Forelimb muscle (tissue), 1 donor: ENCODE measurements at places on chromosomes 2 and 18.

DNA sequence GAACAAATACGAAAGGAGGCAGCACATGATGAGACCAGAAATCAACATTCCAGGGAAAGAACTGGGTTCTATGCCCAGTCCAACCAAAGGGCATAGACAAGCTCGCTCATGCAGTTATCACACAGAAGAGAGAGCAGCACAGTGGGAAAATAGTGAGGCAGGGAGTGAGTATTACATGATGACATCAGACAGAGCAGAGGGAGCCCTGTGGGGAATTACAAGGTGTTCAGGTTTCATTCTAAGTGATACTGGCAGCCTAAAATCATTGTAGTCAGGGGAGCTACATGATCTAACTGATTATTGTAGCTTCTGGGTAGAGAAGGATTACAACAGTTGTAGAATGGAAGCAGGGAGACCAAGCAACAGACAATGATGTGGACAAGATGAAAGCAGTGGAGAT, 658.5 kb downstream of the ARHGAP15 start:
- DNase-seq: no peak

DNA sequence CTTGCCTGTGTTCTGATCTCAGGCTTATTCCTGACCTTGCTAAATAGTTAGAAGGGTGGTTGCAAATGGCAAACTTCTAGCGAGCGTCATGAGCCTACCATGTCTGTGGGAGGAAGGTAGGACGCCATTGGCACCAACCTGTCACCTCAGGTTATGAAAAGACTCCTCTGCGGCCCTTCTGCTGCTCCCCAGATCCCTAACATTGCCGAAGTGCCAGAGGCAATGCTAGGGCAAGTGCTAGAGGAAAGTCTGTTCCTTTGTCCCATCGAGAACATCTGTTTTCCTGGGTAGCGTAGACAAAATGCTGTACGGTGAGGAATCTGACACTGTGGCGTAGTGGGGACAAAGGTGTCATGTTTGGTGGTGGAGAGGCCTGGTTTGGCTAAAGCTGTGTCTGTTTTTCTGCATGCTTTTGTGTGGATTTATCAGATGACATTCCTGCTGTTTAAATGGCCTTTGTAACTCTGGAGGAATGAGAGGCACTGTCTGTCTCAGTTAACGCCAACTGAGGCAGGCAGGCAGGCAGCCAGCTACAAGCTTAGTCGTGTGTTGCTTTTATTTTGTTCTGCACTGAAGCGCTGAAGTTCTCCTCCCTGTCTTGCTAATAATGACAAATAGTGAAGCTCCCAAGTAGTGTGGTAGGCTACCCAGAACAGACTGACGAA, 94.1 kb downstream of the PRPF40A start:
- DNase-seq: no peak

DNA sequence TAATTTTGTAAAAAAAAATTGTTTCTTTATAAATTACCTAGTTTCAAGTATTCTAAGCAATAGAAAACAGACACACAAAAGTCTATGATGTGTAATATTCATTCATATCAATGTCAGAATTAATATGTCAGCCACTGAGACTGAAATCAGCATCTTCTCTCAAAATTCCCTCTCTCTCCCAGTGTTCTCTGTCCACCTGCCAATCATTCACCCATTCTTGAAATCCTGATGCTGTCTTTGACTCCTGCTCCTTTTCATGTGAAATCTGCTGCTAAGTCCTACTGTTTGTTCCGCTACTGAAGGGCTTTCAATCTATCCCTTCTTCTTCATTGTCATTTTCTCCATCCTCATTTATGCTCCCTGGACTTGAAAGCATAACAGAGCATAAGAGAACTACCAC, 257.9 kb downstream of the SATB2 start:
- no peak for DNase-seq

DNA sequence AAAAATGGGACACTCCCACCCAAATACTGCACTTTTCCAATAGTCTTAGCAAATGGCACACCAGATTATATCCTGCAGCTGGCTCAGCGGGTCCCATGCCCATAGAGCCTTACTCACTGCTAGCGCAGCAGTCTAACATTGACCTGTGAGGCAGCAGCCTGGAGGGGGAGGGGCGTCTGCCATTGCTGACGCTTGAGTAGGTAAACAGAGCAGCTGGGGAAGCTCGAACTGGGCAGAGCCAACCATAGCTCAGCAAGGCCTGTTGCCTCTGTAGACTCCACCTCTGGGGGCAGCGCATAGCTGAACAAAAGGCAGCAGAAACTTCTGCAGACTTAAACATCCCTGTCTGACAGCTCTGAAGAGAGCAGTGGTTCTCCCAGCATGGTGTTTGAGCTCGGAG, 110.4 kb downstream of the CTIF start:
- no peak for DNase-seq

DNA sequence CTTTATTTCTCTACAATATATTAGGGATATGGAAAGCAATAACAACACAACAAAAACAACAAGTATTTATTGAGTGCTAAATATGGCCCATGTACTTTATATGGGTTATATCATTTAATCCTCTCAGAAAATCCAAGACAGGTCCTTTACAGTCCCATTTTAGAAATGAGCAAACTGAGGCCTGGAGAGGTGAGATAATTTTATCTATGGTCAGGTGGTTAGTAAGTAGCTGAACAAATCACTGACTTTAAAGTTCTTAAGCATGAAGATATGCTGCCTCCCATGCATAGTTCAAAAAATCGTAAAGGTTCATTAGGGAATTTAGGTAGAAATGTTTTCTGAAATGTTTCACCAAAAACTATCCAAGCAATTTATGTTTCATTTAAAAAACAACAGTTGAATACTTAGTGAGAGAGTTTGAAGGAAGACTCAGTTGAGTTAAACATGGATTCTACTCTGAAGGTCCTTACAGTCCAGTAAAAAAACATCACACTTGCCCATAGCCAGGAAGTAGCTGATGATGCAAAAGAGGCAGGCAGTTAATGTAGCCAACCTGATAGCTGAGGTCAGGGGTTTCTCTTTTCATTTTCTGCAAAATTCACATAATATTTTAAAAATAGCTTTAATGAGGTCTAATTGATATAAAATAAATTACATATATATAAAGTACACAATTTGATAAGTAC, 7.6 kb upstream of the NFE2L2 start:
- no peak for DNase-seq

- DNase-seq: no peak
Observed at GRCh38 chr2:232927032-232927792, 57.1 kb downstream of the SNORC start.

DNA sequence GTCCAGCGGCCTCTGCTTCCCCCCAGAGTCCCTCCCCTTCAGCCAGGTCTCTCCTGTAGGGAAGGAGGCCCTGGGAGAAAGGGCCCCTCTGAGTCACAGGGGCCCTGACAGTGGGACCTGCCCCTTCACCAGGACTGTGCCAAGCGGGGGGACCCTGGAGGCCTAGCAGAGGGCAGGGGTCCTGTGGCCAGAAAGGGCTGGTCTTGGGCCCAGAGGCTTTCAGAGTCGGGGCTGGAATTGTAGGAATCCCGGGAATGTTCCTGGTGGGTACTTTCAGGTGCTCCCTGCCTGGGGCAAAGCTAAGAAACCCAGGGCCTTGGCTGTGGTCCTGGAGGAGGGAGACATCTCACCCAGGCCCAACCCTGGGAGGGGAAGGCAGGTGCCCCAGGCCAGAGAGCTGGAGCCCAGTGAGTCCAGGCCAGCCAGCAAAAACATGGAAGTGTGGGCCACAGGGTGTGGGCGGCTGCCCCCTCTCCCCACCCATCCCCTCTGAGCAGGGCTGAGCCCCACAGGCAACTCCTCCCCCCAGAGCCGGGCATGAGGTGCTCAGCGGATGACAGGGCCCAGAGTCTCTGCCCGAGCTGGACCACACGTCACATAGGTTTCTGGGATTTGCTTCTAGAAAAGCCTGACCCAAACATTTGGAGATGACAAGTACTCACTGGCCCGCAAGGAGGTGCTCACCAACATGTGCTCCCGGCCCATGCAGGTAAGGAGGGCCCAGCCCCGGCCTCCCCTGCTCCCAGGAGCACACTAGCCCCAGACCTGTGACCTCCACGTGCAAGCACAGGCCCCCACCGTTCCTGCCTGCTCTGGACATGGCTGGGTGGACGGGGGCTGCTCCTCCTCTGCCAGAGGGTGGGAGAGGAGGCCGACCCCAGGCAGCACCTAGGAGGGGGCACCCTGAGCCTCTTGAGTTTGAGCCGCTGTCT, 48.2 kb upstream of the ALPP start:
- DNase-seq: no peak

GRCh38 chr2:236012155-236012554, 156.0 kb downstream of the GBX2 start:
- no peak for DNase-seq

GRCh38 chr18:47050468-47050867, 15.0 kb upstream of the ELOA2 start:
- peak; percentile 22 for DNase-seq

DNA sequence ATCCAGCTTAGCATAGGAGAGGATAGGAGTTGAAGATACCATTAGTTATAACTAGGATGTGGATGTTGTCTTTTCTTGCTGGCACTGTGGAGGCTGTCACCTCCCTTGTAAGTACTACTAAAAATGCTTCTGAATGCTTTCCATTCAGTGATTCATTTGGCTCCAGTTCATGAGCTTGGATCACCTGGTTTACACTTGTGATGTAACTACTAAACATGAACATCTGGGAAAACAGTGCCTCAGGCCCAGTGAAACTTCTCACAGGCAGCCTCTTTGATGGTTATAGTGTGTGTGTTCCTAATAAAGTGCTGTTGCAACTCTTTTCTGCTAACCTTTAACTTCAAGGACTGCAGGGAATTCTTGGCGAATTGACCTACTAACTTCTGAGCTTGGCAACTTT, 13.0 kb upstream of the SLC9A2 start:
- no peak for DNase-seq

DNA sequence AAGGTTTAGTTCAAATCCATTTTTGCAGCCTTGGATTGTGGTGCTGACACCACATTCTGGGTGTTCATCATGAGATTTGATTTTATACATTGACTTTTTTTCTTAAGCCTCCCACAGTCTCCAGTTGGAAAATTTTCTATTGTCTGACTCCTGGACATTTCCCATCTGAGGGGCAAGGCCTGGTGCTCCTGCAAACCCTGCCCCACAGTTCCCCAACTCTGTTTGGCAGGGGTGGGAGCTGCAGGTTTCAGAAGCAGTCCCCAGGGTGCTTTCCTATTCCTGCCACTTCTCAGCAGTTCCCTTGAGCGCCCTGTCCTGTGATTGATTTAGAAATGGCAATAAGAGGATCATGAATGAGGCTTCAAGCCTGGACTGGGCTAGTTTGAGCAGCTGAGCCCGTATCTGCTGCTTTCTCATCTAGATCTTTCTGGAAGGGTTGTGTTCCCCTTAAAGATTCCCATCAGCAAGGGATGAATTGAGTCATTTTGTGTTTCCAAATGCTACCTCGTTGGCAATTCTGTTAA, 77.0 kb downstream of the CIB4 start:
- no peak for DNase-seq

- no peak for DNase-seq
Observed at GRCh38 chr2:38528008-38528442, 74.7 kb downstream of the HNRNPLL start.

GRCh38 chr18:36186461-36187192, 670 bp upstream of the MOCOS start:
- DNase-seq: no peak

- peak; percentile 68 for DNase-seq
Observed at GRCh38 chr2:86037141-86037794, 68.4 kb downstream of the POLR1A start.

GRCh38 chr18:76699923-76700322, 122.4 kb upstream of the ZNF236 start:
- no peak for DNase-seq

DNA sequence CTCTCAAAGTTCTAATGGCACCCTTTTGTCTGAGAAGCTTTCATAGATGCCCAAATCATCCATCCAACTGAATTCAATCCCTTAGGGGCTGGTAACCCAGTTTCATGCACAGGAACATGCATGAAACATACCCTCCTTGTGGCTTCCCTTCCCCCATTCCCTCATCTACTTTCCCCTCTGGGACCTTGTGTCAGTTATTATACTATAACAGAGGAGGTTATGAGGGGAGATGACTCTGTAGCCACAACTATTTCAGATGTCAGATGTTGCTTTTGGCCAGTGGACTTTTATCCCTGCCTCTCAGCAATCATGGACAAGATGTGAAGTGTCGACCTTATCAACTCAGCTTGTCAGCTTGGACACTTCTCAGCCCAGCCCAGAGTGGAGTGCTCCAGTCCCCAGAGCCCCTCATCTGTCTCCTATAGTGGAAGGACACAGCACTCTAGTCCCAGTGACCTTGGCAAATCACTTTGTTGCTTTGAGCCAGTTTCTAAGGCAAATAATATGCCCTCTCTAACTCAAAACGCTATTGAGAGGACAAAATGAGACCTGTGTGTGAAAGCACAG, 8.4 kb downstream of the DHRS9 start:
- no peak for DNase-seq

- no peak for DNase-seq
Observed at GRCh38 chr18:21650311-21650710, 38.2 kb downstream of the SNRPD1 start.

- DNase-seq: no peak
Observed at GRCh38 chr2:133532919-133533318, 35.3 kb downstream of the NCKAP5 start.

DNA sequence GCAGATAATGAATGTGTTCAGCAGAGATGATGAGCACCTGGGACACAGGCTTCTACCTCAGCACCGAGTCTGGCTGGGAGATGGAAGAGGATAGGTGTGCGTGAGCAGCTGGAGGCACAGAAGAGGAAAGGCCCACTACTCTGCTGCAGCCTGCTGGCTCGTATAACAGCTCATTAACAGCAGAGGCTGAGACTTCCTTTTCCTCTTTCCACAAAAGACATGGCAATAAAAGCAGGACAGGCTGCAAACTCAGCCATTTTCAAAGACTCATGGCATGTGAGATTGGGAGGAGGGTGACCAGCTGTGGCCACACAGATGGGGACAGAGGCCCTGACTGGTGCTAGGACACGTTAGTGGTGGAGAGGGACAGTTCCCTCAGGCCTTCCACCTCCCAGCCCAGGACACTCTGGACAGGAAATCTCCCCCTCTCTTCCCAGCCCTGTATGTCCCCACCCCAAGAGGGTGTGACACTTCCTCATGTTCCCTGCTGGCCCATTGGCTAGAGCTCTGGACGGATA, 60.3 kb downstream of the CACNB4 start:
- no peak for DNase-seq

GRCh38 chr18:75261430-75262223, 51.0 kb downstream of the TSHZ1 start:
- DNase-seq: no peak

- no peak for DNase-seq
Observed at GRCh38 chr2:11896386-11896785, 150.0 kb downstream of the LPIN1 start.

DNA sequence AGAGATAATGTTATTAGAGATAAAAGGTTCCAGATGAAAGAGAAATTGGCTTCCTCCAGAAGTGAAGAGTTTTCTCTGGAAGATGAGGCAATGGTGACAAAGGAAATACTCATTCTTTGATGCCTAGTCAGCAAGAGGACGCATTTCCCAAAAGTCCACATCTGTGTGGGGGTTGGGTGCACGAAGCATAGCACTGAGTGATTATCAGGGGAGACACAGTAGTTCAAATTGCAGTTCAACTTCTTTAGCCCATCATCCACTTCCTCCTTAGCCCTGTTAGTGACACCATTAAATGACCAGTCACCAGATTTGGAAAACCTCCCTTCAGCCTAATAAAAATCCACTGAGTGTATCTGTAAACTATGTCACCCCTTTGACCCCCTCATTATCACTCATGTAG, 80.9 kb upstream of the PHLPP1 start:
- no peak for DNase-seq

GRCh38 chr2:222332116-222332515, 33.3 kb upstream of the PAX3 start:
- DNase-seq: no peak
